ENCODE measurements at places on chromosomes 3 and 15. TPM values are rescaled to one million over a fixed set of nuclear protein-coding genes. Genes with fewer than 3 reads are reported as not detected.

The TMEM108 gene
- total RNA-seq, result 5.9 TPM

The DAPK2 gene
- total RNA-seq, result 0.60 TPM

The GPR160 gene
- 1.4 TPM for total RNA-seq

The ANKRD34C gene
- 0.05 TPM for total RNA-seq

The TMA7 gene
- total RNA-seq, result 272 TPM

The CAPN3 gene
- 0.38 TPM for total RNA-seq

The CX3CR1 gene
- total RNA-seq, result 0.32 TPM

The GLDN gene
- 0.09 TPM for total RNA-seq

The KCNAB1 gene
- total RNA-seq, result 0.72 TPM

The POPDC2 gene
- 2.1 TPM for total RNA-seq

The LPCAT4 gene
- total RNA-seq, result 44.4 TPM

The MAP2K1 gene
- 62.4 TPM for total RNA-seq

The ZNF385D gene
- total RNA-seq, result 7.8 TPM

The KBTBD13 gene
- total RNA-seq, result not detected

The ANKRD63 gene
- total RNA-seq, result not detected

The ACKR2 gene
- total RNA-seq, result 2.1 TPM
